Fibroblast of skin of right biceps (primary cell): ENCODE measurements at places on chromosomes 6 and 20.
A peak's percentile ranks its signal among the peaks of the same experiment; 100 is the strongest.

GRCh38 chr6:117444600-117444999, 18.9 kb upstream of the ROS1 start:
- peak; percentile 83 for DNase-seq

- no peak for DNase-seq
Measured at GRCh38 chr6:127858727-127859391, 42.0 kb downstream of the THEMIS start.

GRCh38 chr20:62940875-62941274, 2.9 kb downstream of the GID8 start:
- no peak for DNase-seq

DNA sequence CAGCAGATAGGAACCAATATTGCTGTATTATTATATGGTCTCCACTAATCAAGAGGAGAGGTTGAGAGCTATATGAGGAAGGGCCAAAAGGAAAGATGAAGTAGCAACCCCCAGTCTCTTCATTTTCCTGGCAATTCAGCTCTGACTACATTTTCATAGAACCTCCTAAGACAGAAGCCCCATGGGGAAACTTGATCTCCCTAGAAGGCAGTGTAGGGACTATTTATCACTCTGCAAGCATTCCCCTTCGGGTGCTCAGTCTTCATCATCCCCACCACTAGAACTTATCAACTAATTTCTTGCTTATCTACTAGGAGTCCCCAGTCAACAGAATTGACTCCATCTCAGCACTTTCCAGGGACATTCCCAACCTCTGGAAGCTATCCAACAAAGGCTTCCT, 25.5 kb upstream of the ITCH start:
- no peak for DNase-seq

- DNase-seq, result no peak
Measured at GRCh38 chr6:125750692-125751333, 1.4 kb downstream of the HEY2 start.

- DNase-seq, result peak; percentile 46
Measured at GRCh38 chr6:138944412-138944811, 43.6 kb downstream of the REPS1 start.

GRCh38 chr6:19599796-19600464, 237.2 kb upstream of the ID4 start:
- DNase-seq, result no peak

DNA sequence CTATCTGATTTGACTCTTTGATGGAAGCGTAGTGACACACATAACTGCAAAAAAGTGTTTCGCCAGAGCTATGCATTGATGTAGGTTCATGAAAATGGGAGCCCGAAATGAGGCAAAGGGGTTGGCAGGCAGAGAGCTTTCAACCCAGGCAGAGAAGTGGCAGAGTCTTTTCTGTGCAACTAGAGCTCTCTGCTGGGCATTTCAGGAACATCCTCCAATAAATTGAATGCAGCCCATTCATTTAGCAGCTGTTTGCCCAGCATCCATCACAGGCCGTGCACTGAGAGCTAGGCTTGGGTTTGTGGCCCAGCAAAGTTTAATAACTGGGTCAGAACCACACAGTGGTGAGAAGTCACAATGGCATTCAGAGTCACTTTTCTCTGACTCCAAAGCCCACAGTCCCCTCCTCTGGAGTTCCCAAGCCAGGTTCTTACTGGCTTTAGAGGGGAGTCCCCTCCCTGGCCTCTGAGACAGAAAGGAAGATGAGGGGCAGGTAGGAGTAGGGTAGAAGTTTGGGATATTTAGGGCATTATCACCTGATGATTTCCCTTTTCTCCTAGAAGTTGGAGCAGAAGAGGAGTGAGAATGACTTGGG, 31.8 kb upstream of the ELMO2 start:
- peak; percentile 26 for DNase-seq

GRCh38 chr6:90610301-90610750, 23.5 kb upstream of the MAP3K7 start:
- no peak for DNase-seq

DNA sequence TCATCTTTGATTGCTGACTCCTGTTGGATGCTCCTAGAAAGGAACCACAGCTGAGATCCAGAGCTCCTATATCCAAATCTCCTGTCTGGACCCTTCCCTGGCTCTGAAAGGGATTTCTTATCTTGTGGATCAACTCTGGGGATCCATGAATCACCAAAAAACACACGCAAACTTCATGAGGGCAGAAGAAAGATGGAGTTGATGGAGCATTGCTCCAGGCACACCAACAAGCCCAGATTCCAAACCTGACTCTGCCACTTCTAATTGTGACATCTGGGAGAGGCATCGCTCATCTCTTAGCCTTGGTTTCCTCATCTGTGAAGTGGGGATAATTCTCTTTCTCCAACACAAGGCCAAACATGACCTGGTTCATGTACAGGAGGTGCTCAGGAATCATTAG, 6.7 kb downstream of the KCNS1 start:
- DNase-seq, result no peak

- DNase-seq, result no peak
Measured at GRCh38 chr6:165184192-165184979, 125.0 kb downstream of the C6orf118 start.

DNA sequence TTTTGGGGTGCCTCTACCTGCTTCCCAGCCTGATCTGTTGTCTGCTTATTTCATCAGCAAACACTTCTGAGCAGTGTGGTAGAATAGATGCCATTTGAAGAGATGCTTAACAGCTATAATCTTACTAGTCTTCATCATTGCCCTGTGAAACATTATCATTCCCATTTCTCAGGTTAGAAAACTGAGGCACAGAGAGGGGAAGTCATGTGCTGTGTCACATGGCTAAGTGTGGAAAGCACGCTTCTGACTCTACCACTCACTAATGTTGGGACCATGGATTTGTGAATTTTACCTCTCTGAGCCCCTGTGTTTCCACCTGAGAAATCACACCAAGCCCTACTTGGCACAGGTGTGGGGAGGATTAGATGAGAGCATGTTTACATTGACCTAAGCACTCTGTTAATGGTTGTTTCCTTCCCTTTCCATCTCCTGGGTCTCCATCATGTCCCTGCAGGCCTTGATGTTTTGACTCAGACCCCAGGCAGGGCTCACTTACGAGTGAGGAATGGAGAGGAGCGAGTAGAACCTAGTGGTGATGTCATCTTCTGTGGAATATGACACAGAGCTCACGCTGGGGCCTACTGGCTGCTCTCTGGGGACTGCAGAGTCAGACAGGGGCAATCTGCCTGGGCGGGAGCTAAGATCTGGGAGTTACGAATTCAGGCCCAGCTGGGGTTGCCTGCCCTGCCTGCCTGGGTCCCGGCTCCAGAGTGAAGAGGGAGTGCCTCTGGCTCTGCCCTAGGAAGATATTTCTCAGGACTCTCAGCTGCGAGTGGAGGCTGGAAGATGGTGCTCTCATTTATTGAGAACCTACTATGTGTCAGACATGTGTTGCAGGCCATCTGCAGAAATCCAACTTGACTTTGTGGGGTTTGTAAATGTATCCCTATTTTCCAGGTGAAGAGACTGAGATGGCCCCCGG, 64.3 kb downstream of the CDH22 start:
- peak; percentile 30 for DNase-seq

- no peak for DNase-seq
Measured at GRCh38 chr20:58847463-58847862, 3.2 kb downstream of the GNAS-AS1 start.

GRCh38 chr20:35055445-35056276, 36.9 kb downstream of the TRPC4AP start:
- DNase-seq, result peak; percentile 47

GRCh38 chr6:45640081-45640491, 262.4 kb upstream of the SUPT3H start:
- peak; percentile 89 for DNase-seq

GRCh38 chr20:45938727-45939438, 4.4 kb downstream of the PCIF1 start:
- DNase-seq, result no peak

DNA sequence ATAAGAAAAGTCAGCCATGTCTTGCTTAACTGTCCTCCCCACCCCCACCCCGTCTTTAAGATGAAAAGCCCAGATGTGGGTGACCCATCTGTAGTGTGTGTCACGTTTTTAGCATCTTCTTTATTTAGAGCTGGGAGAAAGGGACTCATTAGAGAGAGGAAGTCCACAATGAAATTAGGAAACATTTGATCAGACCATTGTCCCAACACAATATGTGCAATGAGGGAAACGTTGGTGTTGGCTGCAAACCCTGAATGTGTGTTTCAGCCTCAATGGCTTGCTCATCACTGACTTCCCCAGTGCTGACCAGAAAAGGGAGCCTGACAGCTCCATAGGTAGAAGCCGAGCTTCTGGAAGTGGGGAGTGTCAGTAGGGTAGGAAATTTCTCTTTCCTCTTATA, 475.7 kb downstream of the CD83 start:
- no peak for DNase-seq

GRCh38 chr6:74753883-74754600, 451.8 kb downstream of the COL12A1 start:
- no peak for DNase-seq

- peak; percentile 11 for DNase-seq
Measured at GRCh38 chr20:8515810-8516435, 383.9 kb downstream of the PLCB1 start.

DNA sequence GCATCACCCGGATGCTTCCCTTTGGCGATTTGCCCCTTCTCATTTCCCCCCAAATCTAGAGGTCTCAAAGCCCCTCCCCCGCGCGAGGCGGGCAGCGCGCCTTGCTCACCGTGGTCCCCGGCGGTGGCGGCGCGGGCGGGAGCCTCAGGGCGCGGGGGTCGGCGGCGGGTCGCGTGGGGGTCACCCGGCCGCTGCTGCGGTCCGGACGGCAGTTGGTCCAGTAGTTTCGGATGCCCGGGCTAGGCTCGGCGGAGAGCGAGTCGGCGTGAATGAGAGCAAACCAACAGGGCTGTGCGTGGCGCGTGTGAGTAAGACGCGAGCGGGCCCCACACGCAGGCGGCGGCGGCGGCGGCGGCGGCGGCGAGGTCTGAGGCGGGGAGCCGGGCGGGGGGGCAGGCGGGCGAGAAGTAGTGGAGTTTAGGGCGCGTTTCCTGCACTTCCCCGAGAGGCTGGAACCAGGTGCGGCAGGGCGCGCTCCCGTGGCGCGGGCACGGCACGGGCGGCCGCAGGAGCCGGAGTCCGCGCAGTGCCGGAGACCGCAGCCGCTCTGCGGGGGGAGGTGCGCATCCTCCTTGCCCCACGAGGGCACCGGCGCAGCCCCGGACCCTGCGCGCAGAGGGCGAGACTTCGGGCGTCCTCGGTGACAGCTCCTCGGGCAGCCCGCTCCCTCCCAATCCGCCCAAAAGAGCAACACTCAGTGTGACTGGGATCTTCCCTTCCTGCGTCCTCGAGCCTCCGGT, 567 bp downstream of the HS3ST5 start:
- peak; percentile 1 for DNase-seq

GRCh38 chr6:139743664-139744437, 369.4 kb upstream of the CITED2 start:
- peak; percentile 94 for DNase-seq

- DNase-seq, result no peak
Measured at GRCh38 chr6:127475135-127475822, 16.1 kb upstream of the KIAA0408 start.

GRCh38 chr6:135323202-135323668, 142.1 kb downstream of the MYB start:
- no peak for DNase-seq

DNA sequence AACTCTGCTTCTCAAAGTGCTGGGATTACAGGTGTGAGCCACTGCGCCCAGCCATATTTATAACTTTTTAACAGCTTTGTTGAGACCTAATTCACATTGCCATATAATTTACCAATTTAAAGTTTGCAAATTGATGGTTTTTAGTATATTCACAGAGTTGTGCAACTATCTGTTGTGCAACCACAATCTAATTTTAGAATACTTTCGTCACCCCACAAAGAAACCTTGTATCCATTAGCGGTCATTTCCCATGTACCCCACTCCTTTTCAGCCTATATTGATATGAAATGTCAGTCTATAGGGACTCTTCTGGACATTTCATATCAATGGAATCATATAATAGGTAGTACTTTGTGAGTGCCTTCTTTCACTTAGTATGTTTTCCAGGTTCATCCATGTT, 55.8 kb downstream of the FOXO3 start:
- no peak for DNase-seq

DNA sequence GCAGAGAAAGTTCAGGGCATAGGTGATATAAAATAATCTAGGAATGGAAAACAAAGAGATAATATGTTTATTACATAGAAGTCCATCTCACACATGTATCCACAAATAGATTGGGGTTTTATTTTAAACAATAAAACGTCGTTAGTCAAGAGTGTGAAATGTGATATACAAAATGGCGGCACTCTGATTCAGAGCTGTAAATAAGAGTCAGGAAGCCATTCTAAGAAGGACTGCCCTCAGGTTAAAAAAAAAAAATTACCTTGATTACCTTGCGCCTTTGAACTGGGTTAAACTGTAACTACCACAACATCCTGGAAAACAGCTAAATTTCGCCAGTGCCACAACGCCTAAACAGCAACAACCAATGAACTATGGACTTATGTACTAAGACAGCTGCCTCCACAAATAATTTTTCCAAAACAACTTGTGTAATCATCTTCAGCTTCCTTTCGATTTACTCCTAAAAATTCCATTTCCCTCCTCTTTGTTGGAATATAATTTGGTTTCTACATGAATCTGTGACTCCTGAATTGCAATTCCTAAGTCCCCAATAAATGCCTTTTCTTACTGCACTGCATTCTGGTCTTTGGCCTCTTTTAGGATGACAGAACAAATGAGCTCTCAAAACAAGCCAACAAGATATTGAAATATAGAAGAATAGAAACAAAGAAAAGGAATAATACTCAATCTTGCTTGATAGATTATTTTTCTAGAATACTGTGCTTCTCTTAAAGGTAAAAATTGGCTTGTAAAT, 1019.5 kb upstream of the MAP3K7 start:
- DNase-seq, result no peak

- peak; percentile 91 for DNase-seq
Measured at GRCh38 chr20:37992802-37993409, 40.4 kb downstream of the TTI1 start.

DNA sequence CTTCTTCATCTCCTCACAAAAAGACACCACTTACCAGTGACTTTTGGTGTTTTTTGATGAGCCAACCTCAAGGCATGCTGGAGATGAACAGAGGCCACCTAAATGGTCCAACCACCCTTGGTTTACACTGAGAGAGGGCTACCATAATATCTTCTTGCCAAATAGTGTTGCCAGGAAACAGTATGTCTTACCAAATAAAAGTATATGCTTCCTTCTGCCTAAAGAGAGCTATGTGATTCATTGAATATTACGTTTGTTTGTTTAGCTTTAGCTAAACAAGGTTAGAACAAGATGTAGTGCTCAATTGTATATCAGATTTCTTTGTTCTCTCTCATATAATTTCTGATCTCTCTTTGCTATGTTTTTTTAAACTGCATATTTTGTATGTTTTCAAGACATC, 40.6 kb upstream of the BMP6 start:
- no peak for DNase-seq
